ENCODE measurements at places on chromosomes 5 and 9. TPM values are rescaled to one million over a fixed set of nuclear protein-coding genes. Genes with fewer than 3 reads are reported as not detected.

ADCY2 gene
- polyA plus RNA-seq = 37.4 TPM

PLEKHG4B gene
- polyA plus RNA-seq = not detected

C5orf22 gene
- polyA plus RNA-seq = 29.7 TPM

ANKRD18B gene
- polyA plus RNA-seq = 0.01 TPM

LSM11 gene
- 2.2 TPM for polyA plus RNA-seq

GDA gene
- polyA plus RNA-seq = 0.07 TPM

CATSPER3 gene
- 1.8 TPM for polyA plus RNA-seq

GMCL2 gene
- not detected for polyA plus RNA-seq

SIT1 gene
- polyA plus RNA-seq = 0.08 TPM

MYOT gene
- 775 TPM for polyA plus RNA-seq

GIN1 gene
- 12.1 TPM for polyA plus RNA-seq

FGFR4 gene
- polyA plus RNA-seq = 3.1 TPM

ANXA2R gene
- 2.7 TPM for polyA plus RNA-seq

SHOC1 gene
- not detected for polyA plus RNA-seq

All from psoas muscle (tissue), 8 donors.